Upper lobe of right lung (tissue), 1 donor: ENCODE measurements at places on chromosomes 2 and 18. TPM values are rescaled to one million over a fixed set of nuclear protein-coding genes. Genes with fewer than 3 reads are reported as not detected.

DNA sequence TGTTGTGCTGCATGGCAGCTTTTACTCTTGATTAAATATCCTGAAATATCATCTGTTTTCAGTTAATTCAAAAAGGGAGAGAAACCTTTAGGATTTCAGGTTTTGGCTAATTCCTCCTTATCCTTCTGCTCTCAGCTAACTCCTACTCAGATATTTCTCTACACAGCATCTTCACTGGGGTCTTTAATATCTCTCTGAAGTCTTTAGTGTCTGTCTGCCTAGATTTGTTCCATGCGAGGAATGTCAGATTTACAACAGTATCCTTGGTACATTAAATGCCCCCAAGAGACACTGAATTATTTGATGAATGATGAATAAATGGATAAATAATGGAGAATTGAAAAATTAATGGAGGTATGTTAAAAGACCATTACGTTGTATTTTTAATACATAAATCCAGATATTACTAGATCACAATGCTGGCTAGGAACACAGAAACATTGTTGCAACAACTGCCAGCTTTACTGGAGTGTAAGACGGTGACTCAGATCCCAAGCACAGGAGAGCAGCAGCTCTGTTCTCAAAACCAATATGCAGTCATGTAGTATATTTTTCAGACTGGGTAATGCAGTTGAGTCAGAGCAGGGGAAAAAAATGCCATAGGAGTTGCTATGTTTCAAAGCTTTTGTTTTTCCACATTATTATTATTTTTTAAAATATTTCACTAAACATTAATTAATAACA lies 388.0 kb upstream of the SYT4 start:
- DNase-seq, result no peak

The LRP2 gene
- 36.6 TPM for total RNA-seq

The TMEM200C gene
- total RNA-seq, result 0.41 TPM

The UNC50 gene
- 53.4 TPM for total RNA-seq

DNA sequence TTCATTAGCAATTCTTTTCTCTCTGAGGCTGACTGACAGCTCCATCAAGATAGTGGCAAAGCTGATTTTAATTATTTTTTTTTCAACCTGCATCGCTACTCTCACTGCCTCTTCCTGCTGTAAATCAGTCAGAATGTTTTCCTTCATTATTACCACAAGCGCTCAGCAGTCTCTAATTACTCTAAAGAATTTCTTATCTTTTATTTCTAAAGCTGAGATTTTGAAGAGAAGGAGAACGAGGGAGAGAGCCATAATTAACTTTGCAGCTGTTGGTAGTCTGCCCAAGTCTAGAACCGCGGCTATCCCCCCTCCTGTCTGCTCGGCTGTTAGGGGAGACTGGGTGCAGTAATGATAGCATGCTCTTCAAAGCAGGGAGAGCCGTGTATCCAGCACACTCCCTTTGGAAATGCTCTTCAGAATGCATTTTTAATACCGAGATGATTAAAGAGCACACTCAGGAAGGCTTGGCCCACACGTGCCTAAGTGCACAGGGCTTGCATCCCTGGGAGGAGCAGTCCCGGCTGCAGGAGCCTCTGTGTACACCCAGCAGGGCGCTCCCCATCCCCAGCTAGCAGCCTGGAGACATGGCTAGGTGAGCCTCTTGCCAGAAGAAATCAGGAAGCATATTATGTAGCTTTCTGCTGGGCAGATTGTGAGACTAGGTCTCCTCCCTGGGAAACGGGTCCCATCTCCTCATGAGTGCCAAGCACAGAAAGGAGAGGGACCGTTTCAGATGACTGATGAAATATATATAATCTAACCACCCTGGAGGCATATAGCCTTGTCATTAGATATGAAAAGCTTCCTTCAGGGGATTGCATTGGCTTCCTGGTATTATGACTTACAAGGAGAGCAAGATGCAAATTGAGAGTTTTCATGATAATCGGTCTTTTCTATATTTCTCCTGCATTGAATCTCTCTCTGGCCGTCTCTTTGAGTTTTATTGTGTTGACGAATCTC lies 555.2 kb downstream of the CMPK2 start:
- no peak for DNase-seq

The NYAP2 gene
- 0.93 TPM for total RNA-seq

DNA sequence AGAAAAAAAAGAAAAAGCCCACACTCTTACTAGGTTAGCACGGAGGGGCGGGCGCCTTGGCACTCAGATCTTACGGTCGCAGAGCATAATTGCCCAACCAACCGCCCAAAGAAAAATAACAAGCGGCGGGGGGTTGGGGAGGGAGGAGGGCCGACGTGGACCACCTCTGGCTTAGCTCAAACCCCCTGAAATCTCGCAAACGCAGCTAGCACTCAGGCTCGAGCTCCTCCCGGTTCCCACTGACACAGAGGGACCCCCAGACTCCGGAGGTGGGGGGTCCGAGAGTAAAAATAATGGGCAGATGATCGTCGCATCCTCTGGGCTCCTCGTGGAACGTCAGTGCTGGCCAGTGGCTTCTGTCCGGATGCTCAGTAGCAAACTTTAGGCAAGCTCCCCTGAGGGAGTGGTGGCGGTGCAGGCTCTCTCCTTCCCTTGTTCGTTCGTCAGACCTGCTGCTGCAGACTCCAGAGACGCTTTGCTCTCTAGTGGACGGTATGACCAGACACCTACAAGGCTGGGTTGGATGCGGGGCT lies 12.0 kb downstream of the CATIP start:
- peak; percentile 72 for DNase-seq

DNA sequence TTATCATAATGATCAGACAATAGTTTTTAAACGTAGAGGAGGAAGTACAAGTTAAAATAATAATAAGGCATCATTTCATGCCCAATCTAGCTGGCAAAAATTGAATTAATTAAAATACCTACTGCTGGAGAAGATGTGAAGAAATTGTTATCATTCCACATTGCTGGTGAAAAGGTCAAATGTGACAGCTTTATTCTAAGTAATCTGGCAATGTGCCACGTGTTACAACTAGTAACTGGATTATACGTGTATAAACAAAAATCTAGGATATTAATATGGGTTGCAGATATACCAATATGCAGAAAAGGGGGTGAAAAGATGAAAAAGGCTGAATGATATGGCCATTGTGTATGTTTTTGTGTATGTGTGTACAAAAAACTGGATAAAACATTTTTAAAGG lies 32.4 kb downstream of the SMAD2 start:
- DNase-seq, result no peak

- DNase-seq, result no peak
Observed at GRCh38 chr2:64876137-64876647, 113.0 kb upstream of the SLC1A4 start.

DNA sequence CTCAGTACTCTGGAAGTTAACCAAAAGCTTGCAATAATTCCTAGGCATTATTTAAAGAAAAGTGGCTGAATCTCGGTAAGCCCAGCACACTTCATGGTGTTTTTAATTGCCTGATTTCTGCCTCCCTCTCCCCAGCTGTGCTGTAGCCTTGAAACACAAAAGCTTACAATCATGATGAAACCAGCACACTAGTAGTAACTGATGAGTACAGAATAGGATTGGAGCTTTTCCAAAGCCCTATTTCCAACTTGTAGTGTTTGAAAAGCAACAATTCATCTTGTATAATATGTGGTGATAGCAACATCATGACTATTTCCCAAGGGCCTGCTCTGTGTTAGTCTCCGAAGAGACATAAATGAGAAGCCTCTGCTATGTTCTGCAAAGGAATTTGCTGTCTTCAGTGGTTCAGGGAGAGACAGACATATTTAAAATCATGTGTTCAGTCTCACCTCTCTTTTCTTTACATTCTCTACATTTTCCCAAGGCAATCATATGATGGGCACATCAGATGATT lies 1015.0 kb downstream of the BCL11A start:
- no peak for DNase-seq

DNA sequence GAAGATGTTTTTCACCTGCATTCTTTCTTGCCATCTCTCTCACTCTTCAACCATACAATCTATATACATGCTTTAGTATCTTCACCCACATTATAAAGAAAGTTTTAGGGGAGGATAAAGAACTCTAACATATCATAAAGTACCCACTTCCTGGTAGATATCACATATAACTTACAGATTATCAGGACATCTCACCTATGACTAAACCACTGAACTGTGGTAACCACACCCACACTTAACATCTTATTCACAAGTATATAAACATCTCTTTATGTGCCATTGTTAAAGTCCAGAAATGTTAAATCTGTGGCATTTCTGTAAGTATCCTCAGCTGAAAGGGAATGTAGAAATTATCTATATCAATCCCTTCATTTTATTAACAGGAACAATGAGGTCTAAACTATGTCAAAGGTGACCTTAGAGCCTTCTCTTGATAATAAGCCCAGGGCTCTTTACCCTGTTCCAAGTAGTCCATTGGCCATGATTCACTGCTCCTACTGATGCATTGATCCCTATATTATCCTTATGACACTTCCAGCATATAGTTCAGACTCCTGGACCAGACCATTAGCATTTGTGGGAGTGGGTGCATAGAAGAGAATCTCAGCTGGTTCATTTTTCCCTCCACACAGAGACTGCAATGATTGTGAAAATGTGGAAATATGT lies 182.4 kb downstream of the SUCLG1 start:
- DNase-seq, result no peak

DNA sequence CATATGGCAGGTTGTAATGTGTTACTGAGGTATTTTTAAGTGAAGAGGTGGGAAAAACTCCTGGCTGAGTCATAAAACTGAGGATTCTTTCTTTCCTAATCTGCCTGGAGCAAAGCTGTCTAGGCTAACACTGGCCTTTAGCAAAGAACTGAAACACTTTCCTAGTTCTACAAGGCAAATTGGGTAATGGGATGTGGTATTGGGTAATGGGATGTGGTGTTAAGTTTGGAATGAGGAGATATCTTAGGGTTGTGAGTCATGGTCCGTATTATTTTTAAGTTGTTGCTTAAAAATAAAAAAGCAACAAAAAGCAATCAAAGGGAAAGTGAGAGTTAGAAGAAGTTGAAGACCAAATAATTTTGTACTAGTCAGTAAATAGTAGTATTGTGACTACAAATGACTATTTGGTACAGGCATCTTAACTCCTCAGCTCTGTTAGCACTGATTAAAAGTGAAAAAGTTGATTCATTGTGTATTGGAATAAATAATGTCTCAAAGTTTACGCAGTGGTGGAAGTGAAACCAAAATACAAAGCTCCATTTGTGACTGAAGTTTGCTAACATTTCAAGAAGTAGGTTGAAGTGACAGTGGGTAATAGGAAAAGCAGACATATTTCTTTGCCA lies 216.8 kb downstream of the CAMKMT start:
- no peak for DNase-seq

DNA sequence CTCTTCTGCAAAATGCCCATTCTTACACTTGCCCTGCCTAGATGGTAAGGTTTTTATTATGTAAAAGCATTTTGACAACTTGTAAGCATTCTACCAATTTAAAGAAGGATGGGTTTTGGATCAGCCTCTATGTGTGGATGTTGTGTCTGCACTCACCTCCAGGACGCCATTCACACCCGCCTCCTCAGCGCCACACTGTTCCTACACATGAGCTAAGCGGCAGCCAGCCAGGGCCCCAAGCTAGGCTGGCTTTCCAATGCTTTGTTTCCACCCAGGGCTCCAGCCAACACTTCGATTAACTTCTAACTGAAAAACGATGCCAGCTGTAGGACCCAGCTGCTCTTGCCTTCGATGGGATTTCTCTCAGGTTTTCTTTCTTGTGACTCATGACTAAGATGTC lies 73.3 kb upstream of the FZD7 start:
- DNase-seq, result no peak

The NOSTRIN gene
- total RNA-seq, result 70.0 TPM

- no peak for DNase-seq
Observed at GRCh38 chr2:95068256-95068655, 42.7 kb downstream of the MAL start.

GRCh38 chr2:65368468-65368867 lies 63.9 kb downstream of the SPRED2 start:
- DNase-seq, result no peak

DNA sequence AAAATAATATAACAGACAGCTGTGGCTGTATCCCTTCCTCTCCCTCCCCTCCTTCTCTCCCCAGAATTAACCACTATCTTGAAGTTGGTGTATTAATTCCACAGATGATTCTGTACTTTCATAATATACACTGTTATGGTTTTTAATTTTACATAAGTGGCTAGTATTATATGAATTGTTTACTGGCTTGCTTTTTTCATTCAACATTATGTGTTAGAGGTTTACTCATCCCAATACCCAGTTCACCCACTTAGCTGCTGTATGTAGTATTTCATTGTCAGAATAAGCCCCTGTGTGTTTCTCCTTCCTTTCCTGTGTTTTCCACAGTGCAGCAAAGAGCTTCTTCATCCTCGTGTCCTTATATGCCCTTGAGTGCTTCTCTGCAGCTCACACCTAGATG lies 75.6 kb upstream of the B3GNT7 start:
- DNase-seq, result no peak

- DNase-seq, result no peak
Observed at GRCh38 chr2:112714836-112715631, 5.8 kb upstream of the NT5DC4 start.

The MALL gene
- total RNA-seq, result 154 TPM

- DNase-seq, result no peak
Observed at GRCh38 chr2:98835831-98836385, 100.1 kb downstream of the CRACDL start.

The ALPP gene
- 9.5 TPM for total RNA-seq

The SLC20A1 gene
- total RNA-seq, result 59.4 TPM

DNA sequence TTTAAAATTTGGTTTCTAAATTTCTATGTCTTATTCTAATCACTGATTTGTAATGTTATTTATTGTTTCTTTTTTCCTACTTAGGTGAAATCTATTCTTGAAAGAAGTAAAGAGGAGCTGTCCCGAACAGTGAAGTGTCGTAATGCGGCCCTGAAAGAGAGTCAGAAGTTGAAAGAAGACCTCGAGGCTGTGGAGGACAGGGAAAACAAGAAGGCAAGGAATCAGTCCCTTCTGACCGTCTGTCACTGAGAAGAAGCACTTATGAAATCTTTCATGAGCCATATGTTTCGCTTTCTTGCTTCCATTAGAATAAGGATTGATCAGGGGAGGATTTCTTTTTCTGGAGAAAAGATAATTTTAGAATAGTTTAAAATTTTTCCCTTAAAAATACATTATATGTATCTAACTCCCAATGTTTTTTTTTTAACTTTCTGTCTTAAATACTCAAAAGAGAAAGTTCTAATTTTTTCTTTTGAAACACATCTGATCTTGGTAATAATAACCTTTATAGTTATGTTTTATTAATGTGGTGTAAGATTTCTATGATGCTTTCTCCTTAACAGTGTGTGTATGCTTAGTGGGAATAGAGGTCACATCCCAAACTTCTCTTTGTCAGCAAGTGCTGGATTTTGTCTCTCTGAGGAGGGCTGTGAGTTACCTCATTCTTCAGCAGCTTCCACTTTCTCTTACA lies 79.0 kb downstream of the CCDC150 start:
- no peak for DNase-seq

- DNase-seq, result no peak
Observed at GRCh38 chr18:55119434-55119833, 160.2 kb upstream of the CCDC68 start.

- no peak for DNase-seq
Observed at GRCh38 chr18:21656402-21656801, 44.3 kb downstream of the SNRPD1 start.
